ENCODE measurements at places on chromosomes 6 and 20.

GRCh38 chr6:134391205-134391604 lies 73.3 kb upstream of the SGK1 start:
- no peak for DNase-seq

DNA sequence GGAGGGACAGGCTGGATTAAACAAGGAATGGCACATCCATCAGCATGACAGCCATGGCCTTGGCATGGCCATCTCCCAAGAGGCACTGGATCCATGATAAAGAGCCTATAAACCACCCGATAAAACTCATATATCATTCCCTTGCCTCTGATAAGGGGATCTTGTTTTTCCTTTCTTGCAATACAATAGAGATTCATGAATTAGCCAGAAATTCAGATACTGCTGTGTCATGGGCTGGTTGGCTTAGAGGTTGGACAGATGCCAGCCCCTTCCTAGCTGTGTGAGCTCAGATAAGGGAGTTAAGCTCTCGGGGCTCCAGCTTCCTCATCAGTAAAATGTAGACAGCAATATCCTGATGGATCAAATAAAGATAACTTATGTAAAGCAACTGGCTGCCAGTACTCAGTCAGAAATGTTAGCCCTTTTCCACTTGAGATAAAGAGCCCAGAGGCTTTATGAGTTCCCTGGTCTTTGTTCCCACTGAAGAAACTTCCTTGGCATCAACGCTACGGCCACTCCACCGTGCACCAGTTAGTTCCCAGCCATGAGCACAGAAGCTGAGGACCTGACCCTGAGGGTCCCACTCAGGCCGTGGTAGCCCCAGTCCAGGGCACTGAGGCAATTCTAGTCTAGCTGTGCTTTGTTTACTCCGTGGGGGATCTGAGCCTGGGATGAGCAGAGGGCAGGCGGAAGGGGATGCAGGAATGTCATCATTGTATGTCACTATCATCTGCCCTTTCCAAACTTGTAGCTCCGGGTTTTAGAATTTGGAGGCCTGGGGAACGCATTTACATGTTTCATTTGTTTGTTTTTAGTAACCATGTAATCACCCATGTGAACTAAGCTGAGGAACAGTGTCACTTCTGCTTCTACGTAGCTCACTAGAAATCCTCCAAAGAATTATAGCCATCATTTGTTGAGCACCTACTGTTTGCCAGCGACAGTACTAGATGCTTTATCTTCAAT lies 67.2 kb upstream of the TBC1D7 start:
- no peak for DNase-seq

DNA sequence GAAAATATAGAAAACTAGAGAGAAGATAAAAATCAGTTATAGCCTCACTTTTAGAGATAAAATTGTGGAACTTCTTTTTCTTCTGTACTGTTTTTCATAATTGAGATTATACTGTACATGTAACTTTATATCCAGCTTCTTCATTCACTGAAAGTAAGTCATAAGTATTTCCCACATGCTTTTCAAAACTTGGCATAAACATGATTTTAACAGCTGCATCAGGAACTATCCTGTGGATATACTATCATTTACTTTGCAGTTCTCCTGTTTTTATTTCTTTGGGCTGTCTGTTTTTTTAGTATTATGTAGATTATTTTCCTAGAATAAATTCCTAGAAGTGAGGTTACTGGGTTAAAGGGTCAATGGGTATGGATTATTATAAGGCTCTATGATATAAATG lies 14.8 kb downstream of the DSTN start:
- no peak for DNase-seq

DNA sequence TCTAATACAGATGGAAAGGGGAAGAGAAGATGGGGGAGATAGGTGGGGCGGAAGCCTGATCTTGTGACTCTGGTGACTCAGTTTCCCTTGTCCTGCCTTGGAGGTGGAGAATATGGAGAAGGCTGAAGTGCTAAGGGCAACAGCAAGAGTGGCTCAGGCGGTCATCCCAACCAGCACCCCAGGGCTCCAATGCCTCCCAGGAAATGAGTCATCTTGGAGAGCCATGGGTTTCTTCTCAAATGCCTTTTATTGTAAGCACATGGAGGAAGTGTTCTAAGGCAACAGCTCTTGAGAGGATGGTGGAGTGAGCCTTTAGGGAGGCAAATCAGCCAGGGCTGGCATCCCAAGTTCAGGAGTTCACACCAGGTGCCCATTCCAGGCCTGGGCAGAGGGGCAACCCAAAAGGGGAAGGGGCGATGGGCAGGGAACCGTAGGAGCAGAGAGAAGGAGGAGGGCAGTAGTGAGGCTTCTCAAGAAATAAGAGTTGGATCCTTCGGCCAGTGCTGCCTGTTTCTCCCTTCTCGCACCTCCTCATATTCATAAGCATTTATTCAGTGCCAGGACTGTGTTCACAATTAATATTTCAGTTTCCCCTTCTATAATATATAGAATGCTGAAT lies 13.2 kb upstream of the AHCY start:
- DNase-seq: no peak
